ENCODE measurements at places on chromosomes 2 and 18.

DNA sequence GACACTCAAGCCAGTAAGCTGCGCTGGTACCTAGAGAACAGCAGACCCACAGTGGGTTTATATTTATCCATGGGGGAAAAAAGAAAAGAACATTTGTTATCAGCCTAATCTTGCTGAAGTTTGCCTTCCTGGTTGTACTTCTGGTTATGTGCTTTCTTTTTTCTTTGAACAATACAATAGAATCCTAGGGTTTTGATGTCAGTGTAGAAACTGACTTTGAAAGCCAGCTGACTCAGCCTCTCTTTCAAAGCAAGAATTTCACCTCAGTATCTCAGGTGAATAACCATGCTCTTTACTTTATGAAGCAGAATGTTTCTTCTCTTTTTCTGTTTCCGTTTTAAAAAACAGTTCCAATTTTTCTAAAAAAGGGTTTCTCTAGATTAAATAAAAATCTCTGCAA is 78.4 kb downstream of the CD8B2 start:
- no peak for DNase-seq

- no peak for DNase-seq
These were observed 58.1 kb upstream of the IL1RL1 start for GRCh38 chr2:102253140-102253752.

GRCh38 chr18:34848695-34849094 is 138.6 kb downstream of the DTNA start:
- no peak for DNase-seq

DNA sequence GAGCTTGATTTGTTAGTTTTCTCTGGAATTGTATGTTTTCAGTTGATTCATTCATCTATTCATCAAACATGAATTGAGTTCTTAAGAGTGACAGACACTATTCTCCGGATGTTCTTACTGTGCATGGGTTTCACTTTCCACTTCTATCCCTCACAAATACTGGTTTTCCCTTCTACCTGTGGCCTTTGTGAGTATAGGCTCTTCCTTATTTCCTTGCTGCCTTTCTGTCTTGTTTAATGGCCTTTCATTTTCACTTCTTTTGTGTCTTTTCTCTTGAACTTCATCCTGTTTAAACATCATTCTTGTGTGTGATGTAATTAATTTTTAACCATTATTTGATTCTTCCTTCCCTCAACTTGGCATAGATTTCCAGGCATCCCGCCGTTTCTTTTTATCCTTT is 90.7 kb downstream of the CRIM1 start:
- DNase-seq, result no peak

- DNase-seq, result peak; percentile 58
These were observed 3.2 kb upstream of the GLS start for GRCh38 chr2:190877436-190877835.

DNA sequence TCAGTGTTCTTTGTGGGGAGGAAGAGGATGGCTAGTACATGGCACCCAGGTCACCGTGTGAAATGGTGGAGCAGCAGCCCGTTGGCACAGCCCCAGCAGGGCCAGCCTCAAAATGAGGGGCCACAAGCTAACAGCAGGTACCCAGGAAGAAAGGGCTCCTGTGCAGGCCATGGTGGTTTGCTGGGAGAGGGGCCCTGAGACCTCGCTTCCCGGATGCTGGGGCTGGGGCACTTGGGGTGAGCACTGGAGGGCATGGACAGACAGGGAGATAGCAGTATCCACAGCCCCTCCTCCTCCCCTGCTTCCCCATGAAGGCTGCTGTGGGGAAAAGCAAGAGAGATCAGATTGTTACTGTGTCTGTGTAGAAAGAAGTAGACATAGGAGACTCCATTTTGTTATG is 16.2 kb upstream of the TEX44 start:
- DNase-seq, result no peak

GRCh38 chr18:58908006-58908405 is 43.3 kb downstream of the ZNF532 start:
- DNase-seq, result no peak

DNA sequence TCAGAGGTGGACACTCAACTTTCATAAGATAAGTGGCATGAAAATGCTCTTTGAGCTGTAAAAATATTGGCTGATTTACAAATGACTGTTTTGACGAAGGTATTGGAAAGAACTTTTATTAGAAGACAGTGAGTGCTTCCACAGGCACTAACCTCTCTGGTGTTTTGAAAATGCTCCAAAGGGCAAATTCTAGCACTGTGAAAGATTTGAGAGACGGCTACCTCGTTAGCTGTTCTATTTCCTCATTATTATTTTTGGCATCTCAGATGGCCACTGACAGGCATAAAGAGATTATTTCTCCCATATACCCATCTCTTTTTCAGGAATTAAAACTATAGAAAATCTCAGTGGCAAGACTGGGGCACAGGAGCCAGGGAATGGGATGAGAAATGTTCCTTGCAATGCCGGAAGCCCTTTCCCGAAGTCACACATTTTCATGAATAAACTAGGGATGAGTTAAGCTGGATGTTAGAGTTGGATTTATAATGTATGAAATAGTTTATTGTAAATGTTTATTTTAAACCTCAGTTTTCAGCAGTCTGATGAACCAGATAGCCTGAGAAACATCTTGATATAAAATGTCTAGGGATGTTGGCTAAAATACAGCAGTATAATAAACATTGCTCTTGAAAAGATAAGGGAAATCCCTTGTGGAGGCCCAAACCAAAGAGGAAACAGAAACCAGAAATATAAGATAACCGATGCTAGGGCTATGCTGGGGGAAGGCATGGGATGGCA is 175.7 kb downstream of the ASB1 start:
- no peak for DNase-seq

DNA sequence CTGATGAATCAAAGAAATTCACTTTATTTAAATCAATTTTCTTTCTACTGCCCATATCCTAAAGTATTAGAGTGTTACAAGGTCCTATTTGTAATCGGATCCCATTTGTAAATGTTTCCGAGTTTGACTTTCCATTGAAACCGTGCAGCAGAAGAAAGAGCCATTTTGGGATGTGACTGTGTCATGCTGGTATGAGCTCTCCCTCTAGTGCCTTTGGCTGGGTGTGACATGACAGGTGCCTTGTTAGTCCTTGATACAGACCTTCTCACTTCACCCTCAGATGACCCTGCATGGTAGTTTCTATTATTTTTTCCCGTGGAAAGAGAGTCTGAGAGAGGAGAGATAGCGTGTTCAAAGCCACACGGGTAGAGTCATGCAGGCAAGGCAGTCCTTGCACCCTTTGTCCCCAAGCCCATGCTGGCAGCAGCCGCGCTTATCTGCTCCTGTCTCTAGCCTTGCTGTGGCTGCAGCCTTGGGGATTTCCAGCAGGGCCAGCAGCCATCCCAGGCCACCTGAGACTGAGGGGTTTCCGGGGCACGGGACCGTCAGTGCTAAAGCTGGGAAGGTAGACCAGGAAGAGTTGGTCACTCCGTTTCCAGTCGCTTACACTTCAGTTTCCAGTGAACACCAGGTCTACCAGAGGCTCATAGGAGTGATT is 21.4 kb downstream of the CHMP1B start:
- peak; percentile 47 for DNase-seq

GRCh38 chr2:55176094-55176415 is 56.0 kb downstream of the CLHC1 start:
- DNase-seq, result no peak

- DNase-seq, result no peak
These were observed 233.5 kb downstream of the DYM start for GRCh38 chr18:49227001-49227380.

DNA sequence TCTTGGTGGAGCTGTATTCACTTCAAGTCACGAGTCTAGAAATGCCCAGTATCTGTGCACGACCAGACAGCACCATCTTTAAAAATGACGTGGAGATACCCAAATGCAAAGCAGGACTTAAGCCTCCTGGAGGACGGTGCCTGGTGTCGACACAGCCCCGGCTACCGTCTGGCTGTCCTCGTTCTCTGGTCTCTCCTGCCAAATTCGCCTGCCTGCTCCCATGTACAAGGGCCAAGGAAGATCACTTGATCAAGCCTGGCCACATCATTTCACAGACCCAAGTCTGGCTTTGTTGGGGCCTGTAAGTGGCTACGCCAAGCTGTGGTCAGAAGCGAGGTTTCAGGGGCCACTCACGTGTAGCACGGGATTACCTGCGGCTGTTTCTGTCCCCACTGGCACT is 9.4 kb downstream of the ODC1 start:
- DNase-seq, result no peak

DNA sequence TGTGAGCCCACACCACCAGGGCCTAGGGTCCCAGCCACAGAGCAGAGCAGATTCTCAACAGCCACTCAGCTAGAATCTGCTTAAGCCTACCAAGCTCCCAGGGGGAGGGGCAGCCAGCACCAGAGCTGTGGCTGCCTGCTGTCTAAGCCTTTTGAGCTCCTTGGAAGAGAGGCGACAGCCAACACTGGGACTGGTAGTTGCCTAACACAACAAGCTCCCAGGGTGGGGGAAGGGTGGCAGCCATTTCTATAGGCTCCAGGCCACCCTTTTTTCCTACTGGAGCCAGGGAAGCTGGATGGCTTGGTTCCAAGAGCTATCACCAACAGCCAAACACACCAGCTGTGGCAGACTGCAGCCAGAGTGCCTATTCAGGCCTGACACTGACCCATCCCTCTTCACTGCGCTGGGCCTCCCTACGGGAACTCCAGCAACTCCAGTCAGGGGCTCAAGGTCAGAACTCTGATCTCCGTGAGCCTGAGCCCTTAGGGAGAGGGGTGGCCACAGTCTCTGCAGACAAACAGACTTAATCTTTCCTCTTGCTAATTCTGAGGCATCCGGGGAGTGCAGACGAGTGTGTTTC is 1824.3 kb upstream of the CELF4 start:
- DNase-seq, result no peak

DNA sequence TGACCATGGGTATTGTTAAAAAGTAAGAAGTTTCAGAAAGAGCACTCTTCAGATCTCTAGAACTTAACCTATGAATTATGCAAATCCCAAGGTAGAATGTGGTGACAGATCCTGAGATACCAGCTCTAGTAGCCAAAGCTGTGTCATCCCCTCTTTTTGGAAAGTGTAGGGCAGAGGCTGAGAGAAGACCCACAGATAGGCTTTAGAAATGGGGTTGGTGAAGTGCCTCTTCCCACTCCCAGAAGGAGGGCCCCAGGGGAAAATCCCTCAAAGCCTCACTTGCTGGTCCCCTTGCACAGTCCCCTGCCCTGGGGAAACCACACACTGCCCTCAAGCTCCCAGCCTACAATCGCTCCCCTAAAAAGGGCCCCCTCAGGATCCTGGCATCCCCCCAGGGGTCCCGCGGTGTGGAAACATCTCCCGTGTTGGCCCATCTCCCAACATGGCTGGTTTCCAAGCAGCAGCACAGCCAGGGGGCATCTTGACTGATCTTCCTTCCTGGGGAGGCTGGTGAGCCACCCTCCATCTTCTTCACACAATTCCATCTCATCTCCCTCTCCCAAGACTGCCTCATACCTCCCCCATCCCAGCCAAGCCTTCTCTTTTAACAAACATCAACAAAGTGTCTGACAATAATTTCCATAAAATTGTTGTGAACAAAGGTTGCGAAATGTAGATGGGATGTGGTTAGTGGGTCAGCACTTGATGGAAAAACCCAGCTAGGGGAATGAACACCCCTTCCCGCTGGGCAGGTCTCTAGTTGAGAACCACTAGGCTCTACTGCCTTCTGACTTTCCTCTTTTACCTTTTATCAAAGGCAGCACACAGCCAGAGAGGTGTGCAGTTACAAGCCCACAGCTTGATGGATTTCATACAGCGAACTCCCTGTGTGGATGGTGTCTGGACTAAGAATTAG is 25.1 kb downstream of the MAL start:
- no peak for DNase-seq

DNA sequence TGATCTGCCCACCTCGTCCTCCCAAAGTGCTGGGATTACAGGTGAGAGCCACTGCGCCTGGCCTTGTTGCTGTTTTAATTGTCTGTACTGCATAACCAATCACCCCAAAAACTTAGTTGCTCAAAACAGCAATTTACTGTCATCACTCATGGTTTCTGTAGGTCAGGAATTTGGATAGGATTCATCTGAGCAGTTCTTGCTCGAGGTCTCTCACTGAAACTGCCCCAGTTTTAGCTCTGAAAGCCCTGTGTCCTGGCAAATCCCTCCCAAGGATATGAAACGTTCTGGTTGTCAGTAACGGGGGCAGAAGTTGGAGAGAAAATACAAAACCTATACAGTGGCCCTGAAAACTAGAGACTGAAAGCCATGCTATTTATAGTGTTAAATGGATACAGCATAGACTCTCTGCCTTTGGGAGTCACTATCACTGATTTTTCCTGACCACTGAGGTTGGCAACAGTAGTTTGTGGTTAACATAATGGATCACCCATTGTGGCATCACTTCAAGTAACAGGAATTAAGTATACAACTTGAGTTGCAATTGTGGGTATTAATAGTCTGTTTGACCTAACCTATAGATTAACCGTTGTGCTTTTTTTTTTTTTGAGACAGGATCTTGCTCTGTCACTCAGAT is 27.2 kb upstream of the ERICH2 start:
- no peak for DNase-seq

GRCh38 chr2:4291430-4291829 is 588.1 kb downstream of the DCDC2C start:
- DNase-seq, result no peak

DNA sequence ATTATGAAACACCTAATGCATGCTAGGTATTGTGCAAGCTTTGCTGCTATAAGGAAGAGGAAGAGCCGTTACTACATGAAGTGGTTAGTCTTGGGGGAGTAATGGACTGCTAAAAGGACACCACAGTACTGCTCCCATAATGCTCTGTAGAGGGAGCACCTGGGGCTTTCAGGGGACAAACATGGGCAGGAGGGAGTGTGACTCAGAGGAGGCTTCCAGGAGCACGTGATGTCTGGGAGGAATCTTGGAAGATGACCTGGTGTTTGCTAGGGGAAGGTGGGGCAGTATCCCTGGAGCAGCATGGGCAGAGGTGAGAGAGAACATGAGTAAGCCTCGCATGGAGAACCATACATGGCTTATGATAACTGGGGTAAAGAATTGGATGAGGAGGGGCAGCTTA is 18.8 kb downstream of the MAPK4 start:
- DNase-seq, result no peak

DNA sequence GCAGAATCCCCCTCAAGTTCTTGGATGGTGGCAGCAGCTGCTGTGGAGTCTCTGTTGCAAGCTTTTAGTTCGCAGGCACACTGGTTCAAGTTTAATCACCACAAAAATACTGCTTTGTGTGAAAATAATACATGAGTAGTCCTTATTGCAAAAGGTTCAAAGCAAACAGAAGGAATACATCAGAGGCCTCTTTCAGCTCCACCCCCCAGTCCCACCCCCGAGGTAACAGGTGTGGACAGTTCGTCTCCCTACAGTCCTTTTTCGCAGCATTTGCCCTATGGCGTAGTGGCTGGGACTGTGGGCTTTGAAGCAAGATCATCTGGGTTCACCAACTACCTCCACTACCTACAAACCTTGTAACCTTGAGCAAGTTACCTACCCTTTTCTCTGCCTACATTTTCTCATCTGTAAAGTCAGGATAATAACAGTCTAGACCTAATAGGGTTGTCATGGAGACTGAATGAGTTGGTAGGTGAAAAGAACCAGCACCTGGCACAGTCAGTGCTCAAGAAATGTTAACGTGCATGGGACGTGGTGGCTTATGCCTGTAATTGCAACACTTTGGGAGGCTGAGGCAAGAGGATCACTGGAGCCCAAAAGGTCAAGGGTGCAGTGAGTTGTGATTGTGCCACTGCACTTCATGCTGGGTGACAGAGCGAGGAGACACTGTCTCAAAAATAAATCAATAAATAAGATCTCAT is 61.7 kb downstream of the TCF7L1 start:
- DNase-seq, result no peak

All from GF-D8 (cell line).